AG20443 (cell line): ENCODE measurements at places on chromosomes 16 and 17.
A peak's percentile ranks its signal among the peaks of the same experiment; 100 is the strongest.

- peak; percentile 86 for DNase-seq
Measured at GRCh38 chr17:50626037-50626574, 8.6 kb upstream of the ABCC3 start.

GRCh38 chr16:81718637-81719036 lies 60.5 kb upstream of the PLCG2 start:
- DNase-seq, result no peak

DNA sequence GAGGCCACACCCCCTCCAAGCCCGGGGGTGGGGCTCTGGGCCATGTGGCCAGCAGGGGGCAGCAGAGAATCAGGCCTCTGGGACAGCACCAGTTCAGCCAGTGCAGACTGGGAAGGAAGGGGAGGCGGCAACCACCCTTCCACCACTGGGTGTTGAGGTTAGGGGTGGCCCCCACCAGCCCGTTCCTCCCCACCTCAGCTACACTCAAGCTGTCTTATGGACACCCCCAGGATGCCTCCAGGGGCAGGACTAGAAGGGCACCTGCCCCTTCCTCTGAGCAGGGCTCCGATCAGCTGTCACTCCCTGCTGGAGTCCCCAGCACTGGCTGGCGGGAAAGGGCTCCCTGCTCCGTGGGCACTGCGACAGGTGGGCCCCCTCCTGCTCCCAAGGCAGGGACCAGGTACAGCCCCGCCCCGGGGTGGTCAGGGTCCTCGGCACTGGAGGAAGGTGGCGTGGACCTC lies 21.8 kb downstream of the KATNB1 start:
- DNase-seq, result peak; percentile 96

DNA sequence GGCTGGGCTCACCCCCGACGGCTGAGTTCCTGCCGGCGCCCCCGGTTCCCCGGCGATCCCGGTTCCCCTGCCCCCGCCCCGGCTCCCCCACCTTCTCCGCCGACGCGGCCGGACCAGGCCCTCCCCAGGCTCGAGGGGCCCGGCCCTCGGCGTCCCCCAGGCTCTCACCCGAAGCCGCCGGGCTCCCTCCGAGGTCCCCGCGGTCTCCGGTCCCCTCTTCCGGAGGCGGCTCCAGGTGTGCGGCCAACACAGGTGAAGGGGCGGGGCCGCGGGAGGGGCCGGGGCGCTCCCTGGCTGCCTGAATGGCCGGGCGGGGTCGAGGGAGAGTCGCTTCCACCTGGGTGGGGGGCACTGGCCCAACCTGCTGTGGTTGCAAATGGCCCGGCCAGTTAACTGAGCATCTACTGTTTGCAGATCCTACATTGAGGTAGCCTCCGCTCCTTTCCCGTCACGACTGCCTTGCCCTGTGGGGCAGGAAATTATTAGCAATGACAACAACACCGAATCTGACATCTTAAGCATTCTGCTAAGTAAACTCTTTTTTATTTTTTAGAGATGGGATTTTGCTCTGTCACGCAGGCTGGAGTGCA lies at the start of gene BICDL2:
BICDL2 (minus strand) TSS at position 219 of the 590 bp plus-strand sequence. CDS start 1,448 bp downstream, outside the sequence.
- no peak for DNase-seq

DNA sequence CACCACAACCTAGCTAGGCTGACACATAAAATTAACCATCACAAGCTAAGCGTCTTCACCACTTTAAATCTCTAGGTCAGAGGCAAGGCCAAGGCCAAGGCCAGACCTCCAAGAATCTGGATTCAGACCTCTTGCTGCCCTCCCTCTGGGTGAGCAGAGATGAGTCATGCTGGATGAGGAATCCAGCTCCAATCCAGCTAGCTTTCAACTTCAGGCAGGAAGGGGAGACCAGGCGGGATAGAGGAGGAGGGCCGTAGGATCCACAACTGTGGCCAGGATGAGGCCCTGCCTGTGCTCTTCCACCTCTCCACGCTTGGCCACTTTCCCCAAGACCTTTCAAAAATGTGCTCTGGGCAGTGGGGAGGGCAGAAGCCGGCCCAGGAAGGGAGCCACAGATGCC lies 14.7 kb downstream of the LRRC75A start:
- peak; percentile 94 for DNase-seq

DNA sequence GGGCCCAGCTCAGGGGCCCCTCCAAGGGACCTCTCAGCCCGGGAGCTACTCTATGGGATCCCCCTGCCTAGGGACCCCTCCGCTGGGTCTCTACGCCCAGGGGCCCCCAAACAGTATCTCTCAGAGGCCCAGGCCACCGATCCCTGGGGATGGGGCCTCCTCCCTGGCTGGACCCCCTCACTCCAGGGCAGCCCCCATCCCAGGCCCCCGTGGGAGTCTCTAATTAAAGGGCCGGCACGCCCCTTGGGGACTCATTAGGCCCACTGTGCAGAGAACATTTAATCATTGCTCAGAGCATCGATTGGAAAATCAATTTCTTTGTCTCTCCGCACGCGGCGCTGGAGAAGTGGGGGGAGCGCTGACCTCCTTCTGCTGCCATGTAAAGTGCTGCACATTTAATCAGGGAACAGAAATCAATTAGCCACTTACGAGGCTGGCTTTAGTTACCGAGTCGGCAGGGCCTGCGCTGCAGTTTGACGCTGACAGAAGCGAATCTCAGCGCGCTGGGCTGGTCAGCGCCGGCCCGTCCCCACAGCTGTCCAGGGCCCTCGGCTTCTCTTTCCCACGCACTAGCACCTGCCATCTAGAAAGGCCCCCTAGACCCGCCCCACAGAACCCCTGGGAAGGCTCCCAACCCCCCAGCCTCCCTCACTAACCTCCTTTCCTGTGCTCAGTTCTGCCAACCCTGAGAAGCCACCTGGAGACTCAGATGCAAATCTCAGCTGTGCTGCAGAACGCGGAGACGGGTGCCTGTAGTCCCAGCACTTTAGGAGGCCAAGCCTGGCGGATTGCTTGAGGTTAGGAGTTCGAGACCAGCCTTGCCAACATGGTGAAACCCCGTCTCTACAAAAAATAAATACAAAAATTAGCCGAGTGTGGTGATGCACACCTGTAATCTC lies 20.2 kb upstream of the C1QL1 start:
- no peak for DNase-seq

DNA sequence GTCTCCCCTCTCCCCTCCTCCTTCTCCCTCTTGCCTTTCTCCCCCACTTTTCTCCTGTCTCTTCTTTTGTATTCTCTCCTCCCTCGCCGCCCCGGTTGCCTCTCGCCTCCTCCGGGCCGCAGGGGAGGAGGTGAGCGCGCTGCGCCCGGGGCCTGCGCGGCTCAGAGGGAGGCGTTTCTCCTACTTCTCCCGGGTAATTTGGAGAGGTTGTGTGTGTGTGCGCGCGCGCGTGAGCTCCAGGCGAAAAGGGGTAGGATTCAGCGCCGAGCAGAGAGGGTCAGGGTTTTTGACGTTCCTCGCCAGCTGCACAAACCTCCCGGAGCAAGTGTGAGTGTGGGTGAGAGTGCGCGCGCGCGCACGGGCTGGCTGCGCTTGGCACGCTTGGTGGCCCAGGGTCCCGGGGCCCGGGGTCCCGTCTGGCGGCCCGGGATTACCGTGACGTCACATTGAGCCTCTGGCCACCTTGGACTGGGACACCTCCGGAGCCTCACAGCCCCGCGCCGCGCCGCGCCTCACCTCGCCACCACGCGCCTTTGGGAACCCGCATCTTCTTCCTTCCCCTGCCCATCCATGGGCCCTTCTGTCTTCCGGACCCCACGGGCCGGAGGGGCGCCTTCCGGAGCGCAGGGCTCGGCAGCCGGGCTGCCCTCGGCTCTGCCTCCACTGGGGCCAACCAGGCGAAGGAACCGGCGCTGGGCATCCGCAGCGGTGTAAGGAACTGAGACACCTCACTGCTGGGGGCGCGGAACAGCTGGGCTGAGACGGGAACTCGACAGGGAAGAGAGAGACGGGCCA lies 479 bp downstream of the IRX6 start:
- peak; percentile 25 for DNase-seq

GRCh38 chr17:43906951-43907424 lies 348 bp downstream of the MPP2 start:
- DNase-seq, result no peak

DNA sequence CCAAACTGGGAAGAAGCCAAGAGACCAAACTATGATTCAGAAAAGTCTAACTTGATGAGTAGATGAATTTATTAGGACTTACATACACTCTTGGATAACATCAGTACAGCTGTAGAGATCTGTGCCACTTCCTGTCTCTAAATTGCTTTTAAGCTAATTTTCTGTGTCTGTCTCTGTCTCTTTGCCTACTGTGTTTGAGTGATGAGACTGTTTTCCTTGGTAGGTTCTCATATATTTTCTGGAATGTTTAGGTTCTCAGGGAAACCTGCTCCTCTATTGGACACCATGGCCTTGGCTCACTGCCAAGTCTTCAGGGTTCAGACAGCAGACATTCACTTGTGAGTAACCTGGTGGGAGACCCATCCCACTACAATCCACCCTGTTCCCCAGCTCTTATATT lies 103.5 kb upstream of the KIF2B start:
- no peak for DNase-seq

GRCh38 chr16:29903590-29903989 lies 3.3 kb downstream of the ASPHD1 start:
- no peak for DNase-seq

GRCh38 chr17:30554839-30555751 lies 77.9 kb downstream of the GOSR1 start:
- DNase-seq, result peak; percentile 36

- peak; percentile 81 for DNase-seq
Measured at GRCh38 chr17:76204277-76204676, 36.0 kb downstream of the RNF157 start.

GRCh38 chr17:9880582-9880999 lies 24.5 kb downstream of the RCVRN start:
- no peak for DNase-seq

- DNase-seq, result no peak
Measured at GRCh38 chr17:64157669-64158180, 27.8 kb upstream of the ERN1 start.

DNA sequence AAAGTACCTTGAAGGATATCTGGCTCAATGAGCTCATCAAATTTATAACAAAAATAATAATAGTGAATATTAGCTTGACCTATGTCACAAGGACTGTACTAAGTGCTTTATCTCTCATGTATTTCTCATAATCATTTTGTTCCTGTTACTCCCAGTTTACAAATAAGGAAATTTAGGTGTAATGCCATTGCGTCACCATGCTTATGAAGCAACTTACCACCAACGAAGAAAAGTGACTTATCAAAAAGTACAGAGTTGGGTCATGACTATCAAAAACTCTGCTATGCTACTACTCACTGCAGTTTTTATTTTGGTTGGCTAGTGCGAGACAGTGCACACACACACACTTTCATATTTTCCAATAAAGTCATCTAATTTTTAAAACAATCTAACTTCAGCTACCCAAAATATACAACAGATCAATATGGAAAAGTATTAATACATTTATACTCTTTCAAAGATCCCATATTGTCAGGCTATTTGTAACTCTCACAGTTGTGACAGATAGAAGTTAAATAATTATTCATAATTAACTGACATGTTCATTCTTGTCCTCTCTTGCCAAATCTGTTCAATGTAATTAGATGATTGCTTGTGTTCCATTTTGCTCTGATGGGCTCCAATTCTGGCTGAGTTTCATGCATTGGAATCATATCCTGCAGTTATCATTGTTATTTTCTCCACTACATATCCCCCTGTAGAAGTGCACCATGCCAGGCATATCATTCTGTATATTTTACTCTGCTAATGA lies 119.4 kb downstream of the KCNJ2 start:
- DNase-seq, result no peak

DNA sequence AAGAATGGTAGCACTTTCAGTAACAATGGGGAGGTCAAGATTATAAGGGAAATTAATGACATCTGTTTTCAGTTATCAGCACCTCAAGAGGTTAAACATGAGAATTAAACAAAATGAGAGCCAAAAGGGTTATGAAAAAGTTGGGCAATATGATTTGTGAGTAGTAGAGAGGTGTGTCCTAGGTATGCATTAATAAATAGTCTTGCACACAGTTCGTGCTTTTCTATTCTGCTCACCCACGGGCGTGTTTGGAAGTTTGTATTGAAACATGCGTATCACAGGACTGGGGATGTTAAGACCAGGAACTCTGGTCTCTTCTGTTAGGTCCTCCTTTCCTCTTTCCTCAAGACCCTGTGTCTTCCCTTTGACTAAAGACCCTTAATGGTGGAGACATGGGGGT lies 6.0 kb downstream of the BPTF start:
- no peak for DNase-seq

- no peak for DNase-seq
Measured at GRCh38 chr17:48579471-48579759, 1.3 kb upstream of the HOXB4 start.

GRCh38 chr17:76682296-76682695 lies 28.5 kb downstream of the MXRA7 start:
- DNase-seq, result peak; percentile 65

- no peak for DNase-seq
Measured at GRCh38 chr16:12620150-12620549, 183.5 kb downstream of the CPPED1 start.

- DNase-seq, result peak; percentile 34
Measured at GRCh38 chr17:42387661-42388380, 421 bp downstream of the STAT3 start.

DNA sequence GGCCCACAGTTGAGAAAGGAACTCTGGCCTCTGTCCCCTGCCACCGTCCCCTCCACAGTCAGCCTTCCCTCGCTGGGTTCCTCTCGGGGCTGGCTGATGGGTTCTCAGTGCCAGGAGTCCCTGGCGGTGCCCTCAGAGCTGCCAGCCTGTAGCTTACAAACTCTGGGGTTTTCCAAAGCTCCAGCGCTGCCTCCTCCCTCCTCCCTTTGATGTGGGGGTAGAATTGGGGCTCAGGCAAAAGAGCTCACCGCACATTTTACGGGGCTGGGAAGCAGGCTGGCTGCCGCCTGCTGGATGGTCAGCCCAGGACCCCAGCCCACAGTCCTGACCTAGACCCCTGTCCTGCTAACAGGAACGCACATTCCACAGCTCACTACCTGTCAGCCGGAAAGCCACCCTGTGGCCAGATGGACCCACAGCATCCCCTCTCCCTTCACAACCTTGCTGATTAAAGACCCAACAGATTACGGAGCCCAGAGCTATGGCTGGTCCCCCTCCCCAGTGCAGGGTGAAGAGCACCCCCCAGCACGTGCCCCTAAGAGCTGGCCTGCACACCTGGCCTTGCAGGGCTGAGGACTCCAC lies 6.0 kb downstream of the VASN start:
- DNase-seq, result no peak

DNA sequence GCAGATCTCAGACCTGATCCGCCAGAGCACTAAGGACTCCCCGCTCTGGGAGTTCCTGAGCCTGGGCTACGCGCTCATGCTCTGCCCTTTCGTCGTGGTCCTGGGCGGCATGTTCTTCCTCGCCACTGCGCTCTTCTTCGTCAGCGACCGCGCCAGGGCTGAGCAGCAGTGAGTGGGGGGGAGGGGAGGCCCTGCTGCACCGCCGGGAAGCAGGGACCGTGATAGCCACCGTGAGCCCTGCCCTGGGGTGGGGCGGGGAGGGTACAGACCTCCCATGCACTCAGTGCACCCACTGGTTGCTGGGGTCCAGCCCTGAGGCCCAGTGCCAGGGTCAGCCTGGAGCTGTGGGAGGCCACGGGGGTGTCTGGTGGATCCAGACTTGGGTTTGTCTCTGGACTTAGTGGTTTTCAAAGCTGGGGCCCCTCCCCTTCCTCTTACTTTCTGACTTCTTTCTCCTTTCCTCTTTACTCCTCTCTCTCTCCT lies 18.9 kb downstream of the MYBBP1A start:
- peak; percentile 45 for DNase-seq
